Epithelial cell of esophagus (primary cell): ENCODE measurements at places on chromosomes 2 and 18.

DNA sequence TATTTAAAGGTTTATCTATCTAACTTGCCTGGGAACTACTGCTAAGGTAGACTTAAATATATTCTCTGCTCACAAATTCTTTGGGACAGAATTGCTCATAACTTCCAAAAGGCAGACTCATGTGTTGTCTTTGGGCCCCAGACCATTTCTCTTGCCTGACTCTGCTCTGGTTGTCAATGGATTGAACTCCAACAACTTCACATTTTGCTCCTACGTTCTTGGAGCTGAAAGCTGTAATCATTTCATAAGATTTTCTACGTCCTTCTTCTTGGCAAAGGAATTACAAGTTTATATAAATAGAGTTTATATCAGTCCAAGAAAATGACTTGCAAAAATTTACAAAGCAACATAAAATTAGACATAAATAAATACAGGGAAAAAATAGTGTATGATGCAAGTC lies 32.9 kb upstream of the PPM1B start:
- DNase-seq: no peak

DNA sequence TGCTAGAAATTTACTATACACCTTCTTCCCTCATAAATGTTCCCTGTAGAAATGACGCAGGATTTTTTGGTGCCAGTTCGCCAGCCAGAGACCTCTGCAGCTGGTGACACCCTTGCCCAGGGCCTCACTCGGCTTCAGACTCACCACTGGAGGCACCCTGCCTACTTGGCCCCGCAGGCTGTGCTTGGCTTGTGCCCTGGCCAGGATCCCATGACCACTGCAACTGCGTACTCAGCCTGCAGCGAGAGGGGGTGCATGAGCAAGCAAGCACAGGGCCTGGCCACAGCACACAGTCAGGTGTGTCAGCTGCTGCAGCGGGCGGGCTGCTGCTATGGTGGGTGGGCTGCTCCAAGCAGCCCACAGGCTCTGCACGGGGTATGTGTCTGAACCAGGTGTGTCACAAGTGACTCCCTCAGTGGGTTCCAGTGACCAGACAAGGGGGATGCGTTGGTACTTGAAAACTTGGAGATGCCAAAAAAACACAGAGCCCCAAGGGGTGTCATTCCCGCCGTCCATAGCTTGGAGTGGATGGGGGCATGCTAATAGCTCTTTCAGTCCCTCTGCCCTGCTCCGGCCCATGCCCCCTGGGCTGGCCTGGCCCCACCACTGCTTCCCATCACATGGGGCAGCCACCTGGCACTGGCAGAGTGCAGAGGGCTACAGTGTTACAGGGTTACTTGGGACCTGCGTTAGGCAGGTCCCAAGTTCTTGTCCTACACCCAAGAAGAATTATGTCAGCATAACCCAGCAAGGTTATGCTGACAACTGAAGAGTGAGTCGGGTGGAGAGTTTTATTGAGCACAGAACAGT lies 46.6 kb upstream of the TANC1 start:
- no peak for DNase-seq

GRCh38 chr2:126385983-126386382 lies 270.0 kb upstream of the GYPC start:
- DNase-seq: no peak

DNA sequence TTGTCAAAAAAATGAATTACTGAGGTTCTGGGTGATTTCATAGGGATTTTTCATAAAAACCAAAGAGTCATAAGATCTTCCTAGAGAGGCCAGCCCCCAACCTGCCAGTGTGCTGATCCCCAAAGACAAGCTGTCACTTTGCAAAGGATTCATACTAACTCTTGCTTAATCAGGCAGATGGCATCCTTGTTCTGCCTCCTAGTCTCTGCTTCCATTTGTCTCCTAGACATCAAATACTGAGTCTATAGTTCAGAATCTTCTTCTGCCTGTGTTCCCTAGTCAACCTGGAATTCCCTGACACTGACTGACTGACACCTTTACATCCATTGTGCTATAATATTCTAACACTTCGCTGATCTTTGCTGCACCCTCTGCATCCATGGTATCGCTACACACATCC lies 84.9 kb downstream of the SLC8A1 start:
- no peak for DNase-seq

DNA sequence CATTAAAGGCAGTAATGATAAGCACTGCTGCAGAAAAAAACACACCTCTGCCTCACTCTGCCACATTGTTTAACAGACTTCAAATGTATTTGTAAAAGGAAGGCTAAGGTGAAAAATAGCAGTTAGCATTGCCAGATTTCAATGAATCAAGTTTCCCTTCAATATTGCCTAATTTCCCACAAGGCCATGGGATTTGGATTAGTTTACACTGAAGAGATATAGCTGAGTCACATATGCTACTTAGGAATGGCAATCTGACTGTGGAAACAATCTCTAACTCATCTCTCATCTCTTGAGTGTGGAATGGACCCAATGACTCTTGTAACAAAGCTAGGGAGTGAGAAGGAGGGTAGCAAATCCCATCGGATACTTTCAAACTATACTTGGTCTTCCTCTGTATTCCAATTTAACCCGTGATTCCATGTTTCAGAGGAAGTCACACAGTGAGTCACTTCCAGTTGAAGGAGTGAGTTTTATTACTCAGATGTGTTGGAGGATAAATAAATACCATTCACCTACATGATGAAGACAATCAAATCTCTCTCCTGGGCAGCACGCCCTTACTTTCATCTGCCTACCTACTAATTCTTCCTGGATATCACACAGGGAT lies 5.1 kb downstream of the B4GALT6 start:
- peak; percentile 86 for DNase-seq

DNA sequence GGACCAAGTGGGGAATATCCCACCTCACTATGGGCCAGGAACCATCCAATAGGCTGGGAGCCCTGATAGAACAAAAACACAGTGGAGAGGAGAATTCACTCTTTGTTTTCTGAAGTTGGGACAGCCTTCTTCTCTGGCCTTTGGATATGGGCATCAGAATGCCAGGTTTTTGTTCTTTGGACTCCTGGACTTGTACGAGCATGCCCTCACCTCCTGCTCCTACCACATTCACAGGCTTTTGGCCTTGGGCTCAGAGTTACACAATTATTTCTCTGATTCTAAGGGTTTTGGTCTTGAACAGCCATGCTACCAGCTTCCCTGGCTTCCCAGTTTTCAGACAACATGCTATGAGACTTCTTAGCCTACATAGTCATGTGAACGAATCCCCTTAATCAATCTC lies 732.9 kb upstream of the VRK2 start:
- DNase-seq: peak; percentile 72
